NCI-H187 (cell line): ENCODE measurements at places on chromosomes 5 and 9.

DNA sequence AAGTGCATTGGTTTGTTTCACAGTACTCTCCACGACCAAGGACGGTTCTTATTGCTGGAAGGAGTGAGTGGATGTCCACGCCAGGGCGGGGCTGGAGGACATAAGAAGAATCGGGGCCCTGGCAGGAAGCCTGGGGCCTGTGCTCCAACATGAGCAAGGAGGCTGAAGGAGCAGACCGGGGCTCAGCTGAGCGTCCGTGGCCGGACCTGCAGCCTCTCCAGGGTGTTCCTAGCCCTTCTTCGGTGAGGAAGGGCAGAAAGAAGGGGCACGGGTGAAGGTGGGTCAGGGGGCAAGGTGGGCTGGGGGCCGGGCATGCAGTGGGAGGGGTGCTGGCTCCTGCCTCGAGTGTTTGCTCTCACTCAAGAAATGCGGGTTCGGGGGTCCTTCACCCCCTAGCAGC is 18.1 kb downstream of the FAM78A start:
- no peak for DNase-seq

- no peak for DNase-seq
Measured at GRCh38 chr9:21872696-21873095, 70.3 kb downstream of the MTAP start.

- no peak for DNase-seq
Measured at GRCh38 chr5:59711310-59711709, 182.2 kb downstream of the PDE4D start.

DNA sequence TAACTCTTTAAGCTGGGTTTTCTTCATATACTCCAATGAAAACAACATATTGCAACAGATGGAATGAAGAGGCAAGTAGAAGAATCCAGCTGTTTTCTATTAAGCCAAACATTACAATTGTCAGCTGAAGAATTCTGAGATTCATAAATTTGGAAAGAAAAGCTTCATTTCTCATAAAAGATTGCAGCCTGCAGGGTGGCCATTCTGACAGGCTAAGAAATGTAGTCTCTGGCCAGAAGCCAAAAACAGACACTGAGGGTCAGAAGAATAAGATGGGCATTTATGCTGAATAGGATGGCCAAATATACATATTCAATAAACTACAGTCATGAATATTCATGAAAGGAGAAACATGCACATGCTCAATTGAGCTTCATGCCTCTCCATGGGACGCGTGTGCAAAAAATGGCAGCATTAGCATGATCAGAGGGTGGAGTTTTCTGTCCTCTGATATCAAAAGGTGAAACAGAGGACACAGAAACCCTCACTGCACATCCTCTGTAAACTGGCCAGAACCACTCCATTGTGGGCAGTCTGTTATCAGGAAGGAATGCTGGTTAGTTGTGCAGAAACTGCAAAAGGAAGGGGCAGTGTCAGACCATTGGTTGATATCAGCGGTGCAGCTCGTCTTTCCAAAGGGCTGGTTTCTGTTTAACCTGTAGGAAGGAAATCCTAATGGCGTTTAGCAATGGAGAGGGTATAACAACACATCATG is 50.2 kb downstream of the FXN start:
- DNase-seq, result no peak
